ENCODE measurements at places on chromosomes 2 and 18.
A peak's percentile ranks its signal among the peaks of the same experiment; 100 is the strongest.

DNA sequence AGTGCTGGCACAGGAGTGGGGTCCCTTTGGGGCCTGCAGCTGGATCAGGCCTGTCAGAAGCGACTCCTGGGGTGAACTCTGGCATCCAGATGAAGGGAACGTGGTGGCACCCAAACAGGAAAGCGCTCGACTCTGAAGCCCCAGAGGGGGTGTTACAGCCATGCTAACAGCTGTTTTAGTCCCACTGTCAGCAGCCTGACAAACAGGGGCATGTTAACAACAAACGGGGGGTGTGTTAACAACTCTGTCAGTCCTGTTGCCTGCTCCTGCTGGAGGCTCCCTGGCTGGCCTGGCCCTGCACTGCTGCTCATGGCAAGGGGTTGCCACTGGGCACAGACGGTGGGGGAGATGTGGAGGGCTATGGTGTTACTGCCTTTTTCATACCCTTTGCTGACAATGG lies 2.6 kb upstream of the RNU2-63P start:
- no peak for DNase-seq

DNA sequence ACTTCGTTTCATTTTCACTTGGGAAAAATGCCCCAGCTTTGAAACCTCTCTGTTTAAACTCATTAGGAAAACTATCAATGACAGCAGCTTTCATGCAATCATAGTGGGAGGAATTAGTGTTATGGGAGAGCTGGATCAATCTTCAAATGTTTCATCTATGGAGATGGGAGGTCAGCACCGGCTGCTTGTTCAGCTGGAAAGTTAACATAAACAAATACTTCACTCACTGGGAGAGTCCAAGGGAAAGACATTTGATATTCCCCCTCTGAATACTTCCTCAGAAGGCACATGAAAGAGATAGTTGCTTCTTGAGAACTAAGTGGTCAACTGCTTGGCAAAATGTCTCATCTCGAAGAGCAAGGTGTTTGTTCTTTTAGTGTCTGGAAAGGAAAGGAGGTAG lies 7.3 kb downstream of the LYPD1 start:
- DNase-seq = no peak

DNA sequence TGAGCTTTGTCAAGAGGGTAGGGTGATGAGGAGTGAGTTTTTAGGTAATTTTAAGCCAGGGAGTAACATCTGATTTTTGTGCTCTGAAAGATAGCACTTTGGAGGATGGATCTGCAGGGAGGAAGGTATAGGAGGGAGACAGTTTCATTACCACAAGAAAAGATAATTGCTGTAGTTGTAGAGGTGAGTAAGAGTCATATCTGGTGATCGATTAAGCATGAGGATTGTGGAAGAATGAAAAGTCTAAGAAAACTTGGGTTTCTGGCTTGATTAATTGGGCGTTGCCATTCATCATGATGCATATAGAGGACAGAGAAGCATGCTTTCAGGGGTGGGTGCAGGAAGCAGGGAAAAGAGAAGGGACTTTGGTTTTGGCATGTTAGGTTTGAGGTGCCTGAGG lies 18.5 kb downstream of the KCMF1 start:
- DNase-seq = no peak

DNA sequence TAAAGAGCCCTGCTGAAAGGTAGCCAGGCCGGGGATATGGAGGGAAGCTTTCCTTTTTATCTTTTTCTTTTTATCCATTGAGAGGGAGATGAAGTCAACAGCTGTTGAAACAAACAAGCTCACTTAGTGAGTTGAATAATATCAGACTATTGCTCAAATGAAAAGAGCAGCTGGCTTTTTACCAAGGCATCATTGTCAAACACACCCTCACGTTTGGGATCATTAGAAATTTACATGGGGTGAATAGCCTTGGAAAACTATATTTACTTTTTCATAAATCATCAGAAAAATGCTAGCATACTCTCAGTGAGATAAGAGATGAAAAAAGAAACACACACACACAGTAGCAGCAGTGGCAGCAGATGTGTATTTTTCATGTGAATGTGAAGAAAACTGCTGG lies 71.5 kb upstream of the HNMT start:
- no peak for DNase-seq

DNA sequence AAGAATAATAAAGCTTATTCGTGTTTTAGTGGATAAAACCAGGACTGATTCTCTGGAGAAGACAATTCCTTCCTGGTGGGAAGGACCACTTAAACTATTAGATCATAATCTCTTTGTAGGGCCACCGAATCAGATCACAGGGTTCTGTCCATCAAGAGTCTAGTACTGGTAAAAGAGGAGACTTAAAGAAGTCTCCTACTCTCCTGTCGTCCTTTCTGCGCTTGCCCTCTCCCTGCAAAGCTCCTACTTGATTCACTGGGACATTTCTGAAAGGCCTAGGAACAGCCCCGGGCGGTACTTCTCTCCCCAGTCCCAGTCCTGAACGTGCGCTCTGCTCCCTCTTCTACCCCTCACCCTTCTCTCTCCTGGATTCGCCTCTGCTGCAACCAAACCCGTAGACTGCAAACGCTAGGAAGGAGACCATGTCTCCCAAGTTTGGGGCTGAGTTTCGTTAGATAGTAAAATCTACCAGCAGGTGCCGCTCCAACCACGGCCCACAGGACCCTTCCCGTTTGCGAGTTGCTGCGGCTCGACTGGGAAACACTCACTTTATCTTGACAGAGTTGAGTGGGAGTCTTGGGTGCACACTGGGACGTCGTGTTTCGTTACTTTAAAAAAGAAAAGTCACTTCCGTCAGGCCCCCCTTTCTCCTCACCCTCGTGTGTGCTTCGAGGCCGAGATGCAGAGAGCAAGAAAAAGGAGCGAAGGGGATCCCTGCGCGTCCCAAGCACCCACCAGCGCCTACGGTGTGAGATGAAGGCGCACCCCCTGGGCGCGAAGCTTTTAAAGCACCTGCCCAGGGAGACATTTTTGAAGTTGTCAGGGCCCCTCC lies 923 bp downstream of the FIGLA start:
- DNase-seq = no peak

DNA sequence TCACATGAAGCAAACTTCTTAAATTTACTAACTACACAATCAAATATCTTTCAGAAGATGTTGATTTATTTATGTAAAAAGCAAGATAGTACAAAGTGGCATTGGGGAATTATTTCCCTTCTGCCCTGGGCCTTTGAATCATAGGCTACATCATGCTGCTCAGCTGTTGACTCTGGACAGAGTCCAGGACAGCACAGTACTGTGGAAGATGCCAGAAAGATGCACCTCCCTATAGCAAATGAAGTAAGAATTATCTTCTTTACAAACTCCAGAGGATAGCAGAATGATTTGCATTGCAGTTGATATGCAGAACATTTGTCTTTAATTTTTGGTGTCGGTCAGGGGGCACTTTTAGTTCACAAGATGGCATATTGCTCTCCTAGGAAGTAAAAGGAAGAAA lies 1354.5 kb upstream of the ZEB2 start:
- DNase-seq = no peak

DNA sequence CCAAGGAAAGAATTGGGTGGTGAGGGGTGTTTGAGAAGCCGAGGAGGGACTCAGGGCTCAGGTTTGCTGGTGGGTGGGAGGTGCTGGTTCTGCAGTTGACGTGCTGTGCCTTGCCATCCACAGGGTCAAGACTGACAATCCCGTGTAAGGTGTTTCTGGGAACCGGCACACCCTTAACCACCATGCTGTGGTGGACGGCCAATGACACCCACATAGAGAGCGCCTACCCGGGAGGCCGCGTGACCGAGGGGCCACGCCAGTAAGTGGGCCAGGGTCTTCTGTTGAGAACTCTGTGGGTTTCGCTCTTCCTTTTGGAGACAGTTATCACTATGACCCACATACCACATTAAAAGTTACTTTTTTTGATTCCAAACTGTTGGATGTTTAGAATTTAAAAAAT lies 32.6 kb downstream of the IL1R2 start:
- no peak for DNase-seq

DNA sequence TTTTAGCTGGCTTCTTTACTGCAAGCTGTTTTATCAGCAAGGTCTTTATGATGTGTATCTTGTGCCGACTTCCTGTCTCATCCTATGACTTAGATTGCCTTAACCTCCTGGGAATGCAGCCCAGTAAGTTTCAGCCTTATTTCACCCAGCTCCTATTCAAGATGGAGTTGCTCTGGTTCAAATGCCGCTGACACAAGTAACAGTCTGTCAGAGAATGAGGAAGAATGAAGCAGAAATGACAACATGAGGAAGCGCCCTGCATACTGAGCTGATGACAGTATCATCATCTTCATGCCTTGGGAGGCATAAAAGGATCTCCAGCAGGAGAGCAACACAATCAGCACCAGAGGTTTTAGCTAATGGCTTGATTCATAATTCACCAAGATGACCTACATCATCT lies 309.4 kb downstream of the NBAS start:
- DNase-seq = no peak

- DNase-seq = no peak
These were observed 35.8 kb downstream of the DARS1 start for GRCh38 chr2:135949451-135950234.

GRCh38 chr2:127632592-127633489 lies 13.1 kb upstream of the GPR17 start:
- DNase-seq = no peak

DNA sequence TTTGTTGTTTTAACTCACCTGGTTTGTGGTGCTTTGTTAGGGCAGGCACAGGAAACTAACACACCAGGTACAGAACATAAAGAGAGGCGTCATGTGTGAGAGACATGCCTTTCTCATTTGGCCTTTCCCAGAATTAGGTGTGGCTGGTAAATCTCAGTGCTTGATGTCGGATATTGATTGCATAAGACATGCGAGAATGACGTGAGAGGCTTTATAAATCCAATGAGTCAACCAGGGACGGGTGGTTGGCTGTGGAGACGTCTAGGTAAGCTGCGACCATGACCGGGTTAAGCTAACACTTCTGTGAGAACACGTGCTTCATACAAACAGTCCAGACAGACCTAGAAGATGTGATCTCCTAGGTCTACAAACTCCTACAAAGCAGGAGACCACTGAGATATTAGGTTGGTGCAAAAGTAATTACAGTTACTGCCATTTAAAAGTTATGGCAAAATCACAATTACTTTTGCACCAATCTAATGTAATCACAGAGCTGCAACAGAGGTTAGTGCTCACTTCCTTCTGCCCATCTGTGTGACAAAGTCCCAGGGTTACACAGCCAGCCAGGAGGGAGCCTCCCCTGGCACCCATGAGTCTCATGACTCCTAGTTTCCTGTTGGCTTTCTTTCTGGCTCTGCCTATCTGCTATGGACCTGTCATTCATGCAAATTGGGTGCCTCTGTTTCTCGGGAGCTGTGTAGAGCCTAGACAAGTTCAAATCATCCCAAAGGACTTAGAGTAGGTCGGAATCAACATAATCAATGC lies 98.9 kb upstream of the ATP8B1 start:
- no peak for DNase-seq

DNA sequence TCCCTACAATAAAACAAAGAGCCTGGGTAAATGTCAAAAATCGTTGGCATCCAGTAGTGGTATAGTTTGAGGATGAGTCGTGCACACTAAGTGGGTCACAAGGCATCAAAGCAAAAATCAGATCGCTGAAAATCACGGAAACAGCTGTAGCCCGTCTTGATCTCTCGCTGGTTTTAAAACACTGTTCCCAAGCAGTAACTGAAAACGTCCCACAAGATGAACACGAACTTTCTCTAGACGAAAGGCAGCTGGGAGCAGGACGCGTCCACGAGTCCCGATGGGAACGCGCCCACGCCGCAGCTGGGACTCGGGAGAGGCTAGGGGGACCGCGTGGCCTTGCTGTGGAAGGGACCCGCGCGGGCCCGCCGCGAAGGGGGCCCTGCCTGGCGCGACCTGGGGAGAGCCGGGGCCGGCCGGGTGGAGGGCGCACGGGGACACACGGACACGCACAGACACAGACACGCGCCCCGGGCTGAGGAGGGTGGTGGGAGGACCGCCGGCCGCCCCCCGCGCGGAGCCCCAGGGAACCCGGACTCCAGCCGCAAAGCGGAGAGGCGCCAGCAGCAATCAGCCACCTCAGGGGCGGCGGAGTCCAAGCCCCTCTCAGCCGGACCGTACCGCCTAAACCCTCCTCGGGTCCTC lies 651 bp downstream of the STK17B start:
- DNase-seq = peak; percentile 38

All from mesothelial cell of epicardium (in vitro differentiated cells).